ENCODE measurements at places on chromosomes 3 and 15. TPM values are rescaled to one million over a fixed set of nuclear protein-coding genes. Genes with fewer than 3 reads are reported as not detected.

Gene NR2E3
- not detected for total RNA-seq

Gene IGDCC3
- total RNA-seq, result 23.2 TPM

Gene SST
- total RNA-seq, result 16.6 TPM

Gene TBL1XR1
- 290 TPM for total RNA-seq

Gene RBP2
- not detected for total RNA-seq

Gene PPP1R14D
- not detected for total RNA-seq

Gene CFAP91
- total RNA-seq, result 13.5 TPM

Gene CCDC191
- total RNA-seq, result 9.1 TPM

Data from parietal lobe (tissue), 2 donors.